ENCODE measurements at places on chromosomes 11 and 22.
A peak's percentile ranks its signal among the peaks of the same experiment; 100 is the strongest.

GRCh38 chr11:10490398-10491241 lies 35.6 kb downstream of the AMPD3 start:
- DNase-seq, result no peak

DNA sequence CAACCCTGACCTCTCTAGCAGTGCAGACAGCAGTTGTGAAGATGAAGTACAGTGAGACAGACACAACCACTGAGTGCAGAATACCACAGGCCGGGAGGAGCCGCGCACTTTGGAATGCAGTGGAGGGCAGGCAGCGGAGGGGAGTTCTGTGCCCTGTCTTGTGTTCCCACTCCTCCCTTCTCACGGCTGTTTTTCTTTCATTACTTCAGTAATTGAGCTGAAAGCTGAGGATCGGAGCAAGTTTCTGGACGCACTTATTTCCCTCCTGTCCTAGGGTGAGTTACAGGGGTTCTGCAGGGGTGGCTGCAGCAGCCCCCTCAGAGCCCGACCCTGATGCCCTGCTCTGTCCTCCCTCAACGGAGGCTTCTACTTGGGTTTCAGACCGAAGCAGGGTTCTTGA lies 5.6 kb downstream of the CLDN5 start:
- DNase-seq, result no peak

GRCh38 chr22:43884600-43885318 lies 7.1 kb downstream of the PNPLA5 start:
- peak; percentile 12 for DNase-seq

DNA sequence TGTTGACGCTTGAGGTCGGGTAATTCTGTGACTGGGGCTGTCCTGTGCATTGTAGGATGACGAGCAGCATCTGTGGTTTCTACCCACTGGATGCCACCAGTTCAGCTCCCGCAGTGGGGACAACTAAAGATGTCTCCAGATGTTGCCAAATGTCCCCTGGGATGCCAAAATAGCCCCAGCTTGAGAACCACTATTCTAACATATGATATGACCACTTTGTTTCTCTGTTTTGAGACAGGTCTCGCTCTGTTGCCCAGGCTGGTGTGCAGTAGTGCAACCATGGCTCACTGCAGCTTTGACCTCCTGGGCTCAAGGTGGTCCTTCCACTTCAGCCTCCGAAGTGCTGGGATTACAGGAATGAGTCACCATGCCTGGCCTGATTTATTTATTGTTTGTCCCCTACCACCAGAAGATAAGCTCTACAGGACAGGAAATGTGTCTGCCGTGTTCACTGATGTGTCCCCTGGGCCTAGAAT lies 4.4 kb upstream of the MEN1 start:
- DNase-seq, result no peak

- DNase-seq, result peak; percentile 78
Measured at GRCh38 chr22:43955040-43955882, at the start of gene SAMM50. Gene SAMM50, plus strand, starts transcription at chr22:43955442. Its CDS starts 136 bp downstream, at chr22:43955578.

GRCh38 chr11:47571895-47572294 lies 6.5 kb downstream of the PTPMT1 start:
- no peak for DNase-seq

GRCh38 chr22:32842486-32842885 lies 41.0 kb downstream of the TIMP3 start:
- DNase-seq, result no peak

DNA sequence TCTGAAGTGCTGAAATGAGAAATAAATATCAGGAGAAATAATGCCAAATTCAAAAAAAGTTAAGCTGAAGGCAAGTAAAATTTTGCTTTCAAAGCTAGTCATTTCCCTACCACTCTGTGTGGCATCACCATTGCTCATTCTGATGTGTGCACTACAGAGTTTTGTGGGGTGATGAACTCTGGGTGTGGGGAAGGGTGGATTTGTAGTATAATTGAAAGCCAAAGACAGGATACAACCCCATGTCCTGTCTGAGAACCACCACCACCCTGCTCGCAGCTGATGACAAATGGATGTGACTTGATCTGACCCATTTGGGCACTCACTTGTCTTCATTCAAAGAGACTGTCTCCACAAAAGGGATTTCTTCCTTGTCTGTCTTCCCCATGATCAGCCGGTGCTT lies 19.3 kb upstream of the TMEM9B start:
- DNase-seq, result no peak
